ENCODE measurements at places on chromosomes 4 and X.

GRCh38 chr4:47010912-47011446 is 17.6 kb upstream of the GABRA4 start:
- no peak for DNase-seq

DNA sequence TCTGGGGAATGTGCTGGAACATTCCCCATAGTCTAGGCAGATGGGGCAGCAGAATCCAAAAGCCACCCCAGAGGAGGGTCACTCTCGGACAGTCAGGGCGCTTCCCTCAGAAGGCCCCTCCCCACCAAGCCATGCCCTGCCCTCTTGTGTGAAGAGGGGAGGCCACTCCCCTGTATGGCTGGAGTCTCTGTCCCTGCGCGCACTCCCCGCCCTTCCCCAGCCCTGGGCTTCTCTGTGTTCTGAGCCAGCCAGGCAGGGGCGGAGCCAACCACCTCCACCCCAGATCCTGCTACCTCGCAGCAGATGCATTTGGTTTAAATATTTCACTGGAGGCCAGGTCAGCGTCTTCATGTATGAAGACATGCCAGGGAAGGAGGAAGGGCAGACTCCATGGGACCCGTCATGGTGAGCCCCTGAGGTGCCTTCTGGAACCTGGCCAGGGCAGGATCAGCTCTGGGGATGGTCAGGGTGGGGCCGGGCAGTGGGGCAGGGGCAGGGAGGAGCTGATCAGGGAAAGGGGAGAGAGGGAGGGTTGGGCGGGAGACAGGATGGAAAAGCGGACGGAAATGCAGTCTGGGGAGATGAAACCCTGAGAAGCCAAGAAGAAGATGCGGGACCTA is 107.3 kb downstream of the ADRA2C start:
- DNase-seq: no peak

DNA sequence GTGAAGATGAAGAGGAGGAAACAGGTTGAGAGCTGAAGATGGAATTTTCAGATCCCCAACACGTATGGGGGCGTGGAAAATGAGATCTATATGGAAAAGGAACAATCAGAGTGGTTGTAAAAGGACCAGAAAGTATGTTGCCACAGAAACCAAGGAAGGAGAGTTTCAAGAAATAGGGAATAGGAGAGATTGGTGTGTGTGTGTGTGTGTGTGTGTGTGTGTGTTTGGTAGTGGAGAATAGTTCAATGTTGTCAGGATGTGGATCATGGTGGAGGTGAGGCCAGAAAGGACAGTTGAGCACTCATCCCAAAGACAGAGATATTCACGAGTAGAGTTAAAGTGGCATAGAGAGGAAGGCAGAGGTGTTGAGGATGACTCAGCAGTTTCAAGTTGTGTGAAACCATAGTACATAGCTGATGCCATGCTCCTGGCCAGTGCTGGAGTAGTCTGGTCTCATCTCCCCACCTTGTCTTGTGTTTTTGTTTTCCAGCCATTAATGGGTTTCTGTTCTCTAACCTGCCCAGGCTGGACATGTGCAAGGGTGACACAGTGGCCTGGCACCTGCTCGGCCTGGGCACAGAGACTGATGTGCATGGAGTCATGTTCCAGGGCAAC is 36.1 kb downstream of the HEPH start:
- DNase-seq: no peak

DNA sequence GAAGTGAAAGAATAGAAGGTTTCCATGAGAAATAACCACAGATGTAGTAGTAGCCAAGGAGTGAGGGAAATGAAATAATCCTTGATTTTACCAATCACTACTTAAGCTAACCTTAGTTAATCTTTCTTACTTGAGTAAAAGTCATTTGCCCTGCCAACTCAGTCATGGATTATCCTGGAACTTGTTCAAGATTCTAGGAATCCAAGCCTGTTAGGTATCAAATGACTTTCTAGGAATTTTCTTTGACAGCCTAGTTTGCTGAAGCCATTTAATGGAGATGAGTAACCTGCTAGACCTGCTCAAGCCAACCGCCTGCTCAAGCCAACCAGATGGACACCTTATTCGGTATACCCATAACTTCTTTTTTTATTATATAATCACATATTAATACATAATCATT is 180.5 kb downstream of the KLHL13 start:
- no peak for DNase-seq
